ENCODE measurements at places on chromosomes 12 and 14. TPM values are rescaled to one million over a fixed set of nuclear protein-coding genes. Genes with fewer than 3 reads are reported as not detected.

Gene RIC8B
- total RNA-seq: 12.9 TPM

Gene TESPA1
- total RNA-seq: 0.28 TPM

Gene COA8
- 8.0 TPM for total RNA-seq

Gene ADAM21
- not detected for total RNA-seq

Gene RAD9B
- total RNA-seq: not detected

Gene SLC39A2
- total RNA-seq: not detected

Gene CD163
- total RNA-seq: 464 TPM

- H3K36me3 ChIP-seq: no peaks in the 10 kb centered on the region
- DNase-seq: no peak
- no peak overlapping the region for H3K4me3 ChIP-seq
- H3K27me3 ChIP-seq: no peaks in the 10 kb centered on the region
- H3K4me1 ChIP-seq: peaks cover 14% of the 10 kb centered on the region
- no peak overlapping the region for H3K27ac ChIP-seq
Measured at GRCh38 chr14:32694795-32695449, 243.8 kb upstream of the NPAS3 start.

DNA sequence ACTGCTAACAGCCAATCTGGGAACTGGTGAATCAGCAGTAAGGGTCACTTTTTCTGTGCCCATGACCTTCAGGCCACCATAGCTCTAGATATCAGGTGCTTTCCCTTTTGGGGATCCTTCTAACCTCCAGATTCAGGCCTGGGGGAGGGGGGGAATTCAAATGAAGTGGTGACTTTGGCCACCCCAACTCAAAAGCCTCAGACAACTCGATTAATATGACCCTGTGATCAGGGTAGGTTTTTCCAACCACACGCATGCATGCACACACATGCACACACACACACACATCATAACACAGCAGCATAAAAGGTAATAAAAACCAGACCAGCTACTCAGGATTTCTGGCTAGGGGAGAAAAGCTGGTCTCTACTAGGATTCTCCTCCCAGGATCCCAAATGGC, 5.3 kb downstream of the TBX3 start:
- no peak for DNase-seq
- no peak overlapping the region for H3K4me3 ChIP-seq
- no peaks in the 10 kb centered on the region for H3K36me3 ChIP-seq
- no peak overlapping the region for H3K27ac ChIP-seq
- no peaks in the 10 kb centered on the region for H3K4me1 ChIP-seq

DNA sequence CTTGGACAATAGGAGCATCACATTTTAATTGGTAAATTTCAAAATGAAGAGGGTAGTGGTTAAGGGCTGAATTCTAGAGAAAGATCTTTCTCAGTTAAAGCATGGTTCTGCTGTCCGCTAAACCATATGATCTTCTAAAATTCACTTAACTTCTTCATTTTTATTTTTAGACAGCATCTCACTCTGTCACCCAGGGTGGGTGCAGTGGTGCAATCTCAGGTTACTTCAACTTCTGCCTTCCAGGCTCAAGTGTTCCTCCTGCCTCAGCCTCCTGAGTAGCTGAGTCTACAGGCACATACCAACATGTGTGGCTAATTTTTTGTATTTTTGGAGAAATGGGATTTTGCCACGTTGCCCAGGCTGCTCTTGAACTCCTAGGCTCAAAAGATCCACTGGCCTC, 226.7 kb upstream of the ABCD2 start:
- no peaks in the 10 kb centered on the region for H3K4me1 ChIP-seq
- DNase-seq: no peak
- no peaks in the 10 kb centered on the region for H3K27me3 ChIP-seq
- H3K36me3 ChIP-seq: no peaks in the 10 kb centered on the region

DNA sequence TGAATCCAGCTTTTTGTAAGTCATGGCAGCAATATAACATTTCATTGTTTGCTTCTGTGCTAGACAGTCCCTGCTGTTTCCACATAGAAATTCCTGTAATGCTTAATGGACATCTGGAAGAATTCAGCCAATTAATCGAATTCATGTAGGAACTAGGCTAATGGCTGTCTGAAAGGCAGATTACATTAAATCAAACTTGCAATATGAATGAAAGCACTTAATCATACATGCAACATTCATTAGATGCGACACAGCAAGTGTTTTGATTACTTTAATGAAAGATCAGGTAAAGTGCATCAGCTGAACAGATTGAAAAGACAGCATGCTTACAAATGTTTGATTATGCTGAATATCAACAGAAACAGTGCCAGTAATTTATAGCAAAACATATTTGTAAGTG, 24.1 kb upstream of the INSM2 start:
- H3K27ac ChIP-seq: no peak overlapping the region
- no peak for DNase-seq
- H3K27me3 ChIP-seq: no peaks in the 10 kb centered on the region
- H3K4me3 ChIP-seq: no peak overlapping the region

- H3K4me3 ChIP-seq: no peak overlapping the region
- no peak overlapping the region for H3K27ac ChIP-seq
- H3K36me3 ChIP-seq: no peaks in the 10 kb centered on the region
- H3K4me1 ChIP-seq: no peaks in the 10 kb centered on the region
Measured at GRCh38 chr12:98856897-98857540, 211.9 kb downstream of the APAF1 start.

GRCh38 chr14:56561606-56562005, 18.0 kb upstream of the TMEM260 start:
- H3K27ac ChIP-seq: no peak overlapping the region
- no peaks in the 10 kb centered on the region for H3K4me1 ChIP-seq
- no peaks in the 10 kb centered on the region for H3K27me3 ChIP-seq
- no peak overlapping the region for H3K4me3 ChIP-seq
- DNase-seq: no peak
